Activated T-helper 1 cell treated with anti-CD3 and anti-CD28 coated beads, Interleukin-2, amount 50 U/mL, for 16 hours (primary cell): ENCODE measurements at places on chromosomes 16 and 17.

DNA sequence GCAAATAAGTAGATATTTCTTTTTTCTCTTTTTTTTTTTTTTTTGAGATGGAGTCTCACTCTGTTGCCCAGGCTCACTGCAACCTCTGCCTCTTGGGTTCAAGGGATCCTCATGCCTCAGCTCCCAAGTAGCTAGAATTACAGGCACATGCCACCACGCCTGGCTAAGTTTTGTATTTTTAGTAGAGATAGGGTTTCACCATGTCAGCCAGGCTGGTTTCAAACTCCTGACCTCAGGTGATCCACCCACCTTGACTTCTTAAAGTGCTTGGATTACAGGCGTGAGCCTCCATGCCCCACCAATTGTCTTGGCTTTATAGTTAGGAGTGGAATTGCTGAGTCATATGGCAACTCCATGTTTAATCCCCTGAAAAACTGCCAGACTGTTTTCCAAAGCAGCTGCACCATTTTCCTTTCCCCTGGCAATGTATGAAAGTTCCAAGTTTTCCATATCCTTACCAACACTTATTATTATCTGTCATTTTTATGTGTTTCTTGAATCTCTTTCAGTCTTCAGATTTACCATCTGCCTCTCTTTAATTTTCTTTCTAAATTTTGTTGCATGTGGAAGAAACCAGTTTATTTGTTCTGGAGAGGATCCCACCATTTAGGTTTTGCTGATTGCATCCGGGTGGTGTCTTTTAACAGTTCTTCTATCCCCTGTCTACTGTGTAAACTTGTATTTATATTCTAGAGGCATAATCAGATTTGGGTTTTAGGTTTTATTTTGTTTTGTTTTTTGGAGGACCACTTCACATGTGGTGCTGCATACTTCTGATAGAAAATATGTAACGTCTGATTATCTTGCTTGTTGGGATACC is 9.9 kb upstream of the CES3 start:
- no peak for DNase-seq

- no peak for DNase-seq
Observed at GRCh38 chr16:50386774-50387173, 18.0 kb upstream of the BRD7 start.

DNA sequence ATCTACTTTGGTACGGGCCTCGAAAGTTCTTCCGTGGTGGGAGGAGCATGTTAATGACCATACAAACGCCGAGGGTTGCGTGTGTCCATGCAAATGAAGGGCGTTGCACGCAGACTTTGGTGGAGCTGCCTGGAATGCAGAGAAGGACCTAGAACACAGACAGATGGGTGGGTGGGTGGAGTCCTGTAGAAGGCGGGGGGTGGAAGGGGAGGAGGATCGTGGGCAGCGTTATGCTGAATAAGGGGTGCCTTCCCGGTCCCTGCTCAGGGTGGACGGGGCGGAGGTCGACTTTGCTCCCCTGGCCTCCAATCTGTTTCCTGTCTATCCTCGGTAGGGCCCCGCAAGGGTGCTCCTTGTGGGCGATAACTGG is 795 bp upstream of the PAQR4 start:
- DNase-seq, result no peak

DNA sequence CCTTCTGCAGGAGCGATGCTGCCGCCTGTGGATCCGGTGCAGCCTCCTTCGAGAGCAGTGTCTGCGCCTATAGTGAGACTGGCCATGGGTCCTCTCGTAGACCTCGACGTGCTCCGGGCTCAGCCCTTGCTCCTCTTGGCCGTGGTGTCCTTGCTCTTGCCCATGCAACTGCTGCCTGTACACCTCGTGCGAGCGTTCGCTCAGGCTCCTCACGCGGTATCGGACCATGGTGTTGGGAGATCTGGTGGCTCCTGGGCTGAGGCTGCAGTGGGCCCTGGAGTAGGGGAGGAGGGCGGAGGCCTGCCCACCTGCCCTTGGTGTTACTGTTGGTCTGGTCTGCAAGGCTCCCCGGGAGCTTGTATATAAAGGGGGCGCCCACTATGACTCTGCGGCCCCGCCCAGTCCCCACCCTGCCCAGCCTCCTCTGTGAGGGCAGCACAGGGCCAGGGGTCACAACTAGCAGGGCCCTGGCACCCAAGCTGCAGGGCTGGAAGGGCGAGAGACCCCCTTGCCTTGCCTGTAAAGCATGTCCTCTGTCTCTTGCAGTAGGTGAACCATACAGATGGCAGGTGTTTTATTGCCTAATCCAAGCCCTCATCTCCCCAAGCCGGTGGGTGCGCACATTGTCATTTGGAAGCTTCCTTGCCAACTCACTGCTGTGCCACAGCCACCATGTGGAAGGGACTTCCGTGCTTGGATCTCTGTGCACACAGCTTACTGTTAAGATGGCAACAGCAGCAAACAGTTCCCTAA is at the start of gene PRM2:
Gene PRM2, minus strand, starts transcription at position 338 of the 753 bp plus-strand sequence. Its CDS starts 110 bp downstream, at position 228.
- DNase-seq, result no peak

DNA sequence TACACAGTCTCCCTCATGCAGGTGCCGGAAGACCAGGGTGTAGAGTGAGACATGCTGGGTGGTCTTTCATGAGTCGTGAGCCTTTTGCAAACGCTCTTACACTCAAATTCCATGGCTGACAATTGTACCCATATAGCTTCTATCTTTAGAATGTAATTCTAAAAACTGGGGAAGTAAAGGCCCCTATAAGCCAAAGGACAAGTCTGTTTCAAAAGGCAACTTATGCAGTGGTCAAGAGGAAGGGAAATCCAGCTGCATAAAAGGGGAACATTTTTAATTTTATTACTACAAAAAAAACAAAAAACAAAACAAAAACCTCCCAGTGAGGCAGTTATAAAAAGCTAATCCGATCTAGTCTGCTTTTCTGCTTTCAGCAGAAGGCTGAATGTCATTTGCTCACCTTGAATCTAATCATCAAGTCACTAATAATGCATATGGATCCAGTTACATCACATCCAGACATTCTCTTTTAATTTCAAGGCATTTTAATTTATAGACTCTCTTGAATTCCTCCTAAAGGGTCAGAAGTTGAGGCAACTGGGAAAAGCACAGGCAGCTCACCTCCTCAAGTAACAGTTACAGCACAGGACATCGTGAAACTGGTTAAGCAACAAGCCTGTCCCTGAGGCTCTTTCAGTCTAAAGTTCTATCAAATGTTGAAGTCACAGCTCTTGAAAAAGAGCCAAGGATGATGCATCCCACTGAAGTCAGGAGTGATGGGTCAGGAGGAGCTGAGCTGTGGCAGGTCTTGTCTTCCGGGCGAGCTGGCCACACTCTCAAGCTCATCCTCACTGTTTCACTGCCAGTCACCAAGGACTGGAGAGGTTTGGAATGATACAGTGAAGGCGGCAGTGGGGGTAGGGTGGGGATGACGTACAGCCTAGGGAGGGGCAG is 99.7 kb downstream of the VPS53 start:
- DNase-seq, result no peak

DNA sequence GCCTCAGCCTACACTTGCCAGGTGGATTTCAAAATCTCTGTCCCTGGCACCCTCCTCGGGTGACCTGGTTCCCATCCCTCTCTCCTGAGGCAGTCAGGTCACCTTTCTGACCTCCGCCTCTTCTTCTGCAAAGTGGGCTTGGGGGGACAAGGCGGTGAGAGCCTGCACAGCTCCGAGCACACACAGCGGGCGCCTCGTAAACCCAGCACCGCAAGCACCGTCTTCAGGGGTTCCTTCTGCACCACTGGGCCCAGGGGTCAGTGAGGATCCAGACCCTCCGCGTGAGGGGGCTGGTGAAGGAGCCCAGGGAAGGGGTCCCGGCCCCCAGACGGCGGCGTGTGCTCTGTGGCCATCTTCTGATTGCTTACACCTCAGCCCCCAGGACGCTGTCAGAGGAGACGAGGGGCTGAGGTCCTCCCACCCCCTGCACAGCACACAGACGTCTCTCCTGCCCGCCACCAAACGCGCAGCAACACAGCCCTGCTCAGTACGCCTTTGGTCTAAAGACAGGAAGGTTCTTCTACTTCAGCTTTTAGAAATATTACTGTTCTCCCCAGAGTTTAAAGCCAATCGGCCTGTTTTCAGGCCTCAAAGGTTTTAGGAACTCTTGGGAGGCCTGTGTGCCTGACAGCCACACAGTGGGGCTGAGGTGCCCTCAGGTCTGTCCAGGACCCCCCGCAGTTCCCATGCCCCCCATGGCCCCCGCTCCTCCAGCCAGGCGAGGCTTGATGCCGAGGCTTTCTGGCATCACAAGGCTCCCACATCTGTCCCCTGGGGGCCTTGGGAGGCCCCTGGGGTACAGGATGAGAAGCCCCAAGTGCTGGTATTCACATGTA is 2.7 kb downstream of the CBFA2T3 start:
- DNase-seq, result no peak

- DNase-seq, result no peak
Observed at GRCh38 chr17:2406903-2407790, 6.3 kb upstream of the MNT start.

DNA sequence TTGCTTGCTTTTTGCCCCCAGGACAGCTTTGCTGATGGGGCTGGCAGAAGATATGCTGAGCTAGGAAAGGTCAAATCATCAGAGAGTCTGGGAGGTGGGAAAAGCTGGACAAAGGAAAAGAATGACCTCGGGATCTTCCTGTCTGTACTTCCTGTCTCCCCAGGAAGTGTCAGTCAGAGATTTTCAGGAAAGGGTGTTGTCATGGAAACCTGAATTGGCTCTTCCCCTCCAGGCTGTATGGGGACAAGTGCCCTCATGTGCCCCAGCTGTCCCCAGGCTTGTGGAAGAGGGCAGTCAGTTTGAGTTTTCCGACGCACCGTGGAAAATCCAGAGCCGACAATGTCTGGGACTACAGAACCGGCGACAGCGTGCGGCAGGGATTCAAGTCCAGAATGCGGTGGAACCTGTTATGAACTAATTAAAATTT is 122.7 kb upstream of the ZFHX3 start:
- DNase-seq, result no peak
